ENCODE measurements at places on chromosomes 1 and 21.
A peak's percentile ranks its signal among the peaks of the same experiment; 100 is the strongest.

DNA sequence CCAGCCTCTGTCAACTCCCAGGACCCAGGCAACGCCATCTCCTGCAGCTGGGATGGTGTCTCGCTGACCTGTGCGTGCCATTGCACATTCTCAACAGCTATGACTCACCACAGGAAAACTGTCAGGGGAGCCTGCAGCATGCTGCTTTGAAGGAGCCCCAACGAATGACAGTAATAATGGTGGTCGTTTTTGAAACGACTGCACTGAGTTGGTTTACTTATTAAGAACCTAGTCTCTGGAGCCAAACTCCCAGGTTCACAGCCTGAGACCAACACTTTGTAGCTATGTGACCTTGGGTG, 21.6 kb downstream of the TCEA3 start:
- DNase-seq = peak; percentile 67

DNA sequence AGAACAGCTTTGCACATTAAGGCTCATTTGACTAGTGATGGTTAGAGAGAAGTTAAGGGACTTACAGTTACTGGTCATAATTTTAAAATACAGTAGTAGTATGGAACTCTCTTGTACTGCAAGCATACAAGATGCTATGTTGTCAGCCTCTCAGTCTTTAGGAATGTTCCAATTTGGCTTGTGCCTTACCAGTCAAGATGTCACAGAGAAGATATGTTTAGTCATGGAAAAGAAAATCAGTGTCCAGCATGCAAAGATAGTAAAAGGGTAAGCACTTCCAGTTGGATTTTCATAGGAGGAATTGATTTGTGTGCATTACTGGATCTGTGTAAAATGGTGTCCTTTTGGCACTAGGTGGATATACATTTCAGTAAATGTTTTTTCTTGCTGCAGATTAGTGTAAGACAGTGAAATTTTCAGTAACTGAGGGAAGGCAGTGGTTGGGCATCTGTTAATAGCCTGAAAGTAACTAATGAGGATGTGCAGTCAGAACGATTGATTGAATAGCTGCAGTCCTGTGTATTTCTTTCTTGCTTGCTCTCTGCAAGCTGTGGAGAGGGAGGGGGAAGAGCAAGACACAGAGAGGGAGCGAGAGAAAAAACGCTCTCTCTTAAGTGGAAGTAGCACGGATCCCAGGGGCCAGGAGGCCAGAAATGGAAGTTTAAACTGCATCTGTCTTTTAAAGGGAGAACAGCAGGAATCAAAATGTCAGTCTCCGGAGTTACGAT, 108.2 kb downstream of the CLEC20A start:
- DNase-seq = no peak

DNA sequence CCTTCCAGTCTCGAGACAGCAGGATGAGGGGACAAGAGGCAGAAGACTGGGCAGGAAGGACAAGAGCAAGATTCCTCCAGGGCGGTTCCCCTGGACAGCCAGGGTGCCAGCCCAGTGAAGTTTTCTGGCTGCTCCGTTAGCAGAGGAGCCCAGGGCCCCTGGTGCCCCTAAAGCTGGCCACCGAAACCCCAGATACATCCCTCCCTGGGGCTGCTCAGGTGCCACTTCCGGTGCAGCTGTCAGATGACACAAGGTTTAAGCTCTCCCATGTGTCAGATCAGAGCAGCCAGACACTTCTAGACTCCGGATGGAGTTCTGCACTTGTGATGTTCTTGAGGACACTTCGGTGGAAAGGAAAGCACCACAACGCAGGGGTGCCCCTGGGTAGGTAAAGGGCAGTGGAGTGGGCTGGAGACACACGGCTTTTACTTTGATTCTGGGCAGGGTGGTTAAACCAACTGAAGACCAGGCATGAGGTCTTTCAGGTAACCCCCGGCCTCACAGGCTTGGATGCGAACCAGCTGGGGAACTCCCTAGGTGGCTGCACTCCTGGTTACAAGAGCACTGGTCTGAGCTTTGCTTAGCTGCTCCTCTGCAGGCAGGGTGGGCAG, 85.7 kb downstream of the ITPKB start:
- DNase-seq = no peak

DNA sequence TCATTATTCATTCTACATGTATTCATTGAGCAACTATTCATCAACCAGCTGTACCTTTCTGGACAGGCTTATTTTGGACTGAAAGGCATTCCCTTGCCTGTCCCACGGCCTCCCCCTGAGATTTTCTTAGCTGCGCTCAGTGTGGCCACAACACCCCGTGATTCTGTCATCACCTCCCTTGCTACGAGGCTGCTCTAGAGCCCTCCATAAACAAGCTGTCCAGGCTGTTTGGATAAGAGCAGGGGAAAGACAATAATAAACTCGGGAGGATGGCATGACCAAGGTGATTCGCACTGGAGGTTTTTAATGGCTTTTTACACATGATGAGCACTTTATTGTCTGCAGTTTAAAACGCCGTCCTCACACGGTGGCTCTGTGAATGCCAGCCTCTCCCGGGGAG, 139.7 kb downstream of the ROR1 start:
- no peak for DNase-seq

DNA sequence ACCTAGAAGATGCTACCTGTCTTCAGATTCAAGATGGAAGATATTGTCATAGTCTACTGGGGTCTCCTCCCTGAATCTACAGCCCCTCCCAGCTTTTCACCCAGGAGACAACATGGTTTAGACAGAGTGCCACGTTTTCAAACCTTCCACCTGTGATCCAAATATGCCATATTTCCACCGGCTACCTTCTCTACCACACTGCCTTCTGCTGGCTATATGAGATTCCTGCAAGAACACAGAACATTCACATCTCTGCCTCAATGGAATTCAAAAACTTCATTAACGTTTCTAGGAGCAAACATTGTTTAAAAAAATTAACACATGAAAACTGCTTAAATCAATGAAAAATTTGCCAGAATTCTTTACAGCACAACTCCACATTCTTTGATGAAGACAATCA, 12.9 kb upstream of the LELP1 start:
- DNase-seq = peak; percentile 2

DNA sequence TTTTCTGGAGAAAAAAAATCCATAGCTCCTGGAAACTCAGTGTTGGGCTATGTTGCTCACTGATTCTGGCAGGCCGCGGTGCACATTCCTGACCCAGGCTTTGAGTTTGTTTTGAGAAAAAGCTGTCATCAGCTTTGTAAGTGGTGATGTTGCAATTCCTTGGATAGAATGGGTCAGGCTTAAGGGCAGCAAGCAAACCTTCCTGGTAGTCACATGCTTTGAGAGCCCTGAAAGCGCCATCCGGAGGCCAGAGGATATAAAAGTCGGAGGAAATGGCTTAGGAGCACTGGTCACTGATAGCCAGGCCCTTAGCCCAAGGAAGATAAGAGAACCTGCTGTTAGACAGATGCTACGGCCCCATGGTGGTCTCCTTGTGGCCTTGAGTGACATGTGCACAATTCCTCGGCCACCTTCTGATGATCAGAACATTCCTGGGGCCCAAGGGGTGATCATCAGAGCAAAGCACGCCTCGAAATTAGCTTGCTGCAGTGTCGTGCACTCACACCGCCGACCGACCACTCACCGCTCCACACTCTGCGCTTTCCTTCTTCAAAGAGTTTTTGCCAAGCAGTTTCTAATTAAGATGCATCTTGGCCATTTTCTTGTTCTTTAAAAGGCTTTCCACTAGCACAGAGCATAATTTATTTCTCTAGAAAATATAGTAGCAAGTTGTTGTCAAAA, 78.6 kb downstream of the MAN1C1 start:
- no peak for DNase-seq

- no peak for DNase-seq
Observed at GRCh38 chr1:22262583-22262982, 119.7 kb upstream of the WNT4 start.

DNA sequence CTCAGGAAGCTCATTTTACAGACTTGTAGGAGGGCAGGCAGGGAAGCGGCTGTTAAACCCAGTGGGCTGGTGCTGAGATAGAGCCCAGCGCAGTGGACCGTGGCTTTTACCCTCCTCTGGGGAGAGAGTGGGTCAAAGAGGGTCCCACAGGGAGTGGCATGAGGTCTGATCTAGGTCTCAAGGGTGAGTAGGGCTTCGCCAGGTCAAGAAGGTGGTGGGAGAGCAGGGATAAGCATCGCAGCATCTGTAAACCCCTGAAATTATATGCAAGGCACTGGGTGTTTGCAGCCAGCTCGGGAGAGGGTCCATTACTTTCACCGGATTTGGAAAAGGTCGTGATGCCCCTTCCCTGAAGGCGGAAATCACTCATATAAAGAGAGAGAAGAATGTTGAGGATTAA, 89.1 kb downstream of the ZSCAN20 start:
- DNase-seq = no peak

DNA sequence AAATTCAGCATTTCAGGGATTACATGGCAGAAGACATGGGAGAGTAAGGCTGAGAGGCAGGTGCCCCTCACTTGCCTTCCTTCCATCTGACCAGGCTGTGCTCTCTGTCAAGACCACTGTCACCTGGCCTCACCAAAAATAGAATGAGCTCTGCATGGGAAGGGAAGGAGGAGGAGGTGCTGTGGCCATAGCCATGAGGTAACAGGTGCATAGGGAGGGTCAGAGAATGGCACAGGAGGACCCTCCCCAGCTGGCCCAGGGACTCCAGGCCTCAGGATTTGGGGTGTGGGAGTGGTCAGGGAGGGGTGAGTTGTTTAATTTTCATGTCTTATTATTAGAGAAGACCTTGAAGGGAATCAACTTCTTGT, 192.3 kb downstream of the FCRL5 start:
- DNase-seq = no peak

GRCh38 chr1:18819986-18820790, 39.3 kb downstream of the TAS1R2 start:
- no peak for DNase-seq

GRCh38 chr1:71014178-71014579, 33.4 kb downstream of the PTGER3 start:
- no peak for DNase-seq

DNA sequence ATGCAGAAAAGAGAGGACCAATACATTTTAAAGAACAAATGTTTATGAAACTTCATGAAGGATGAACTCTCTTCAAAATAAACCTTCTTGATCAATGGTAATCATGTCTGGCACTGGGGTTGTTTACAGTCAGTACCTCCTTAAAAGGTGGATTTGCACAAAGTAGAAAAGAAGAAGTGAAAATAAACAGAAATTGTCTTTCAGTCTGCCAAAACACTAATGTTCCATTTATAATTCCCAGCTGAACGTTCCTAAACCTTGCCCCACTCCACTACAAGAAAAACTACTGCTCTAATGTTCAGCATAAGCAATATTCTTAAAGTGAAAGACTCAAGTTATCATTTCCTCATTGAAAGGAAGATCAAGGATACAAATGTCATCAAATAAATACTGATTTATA, 86.2 kb downstream of the EIF4G3 start:
- no peak for DNase-seq

DNA sequence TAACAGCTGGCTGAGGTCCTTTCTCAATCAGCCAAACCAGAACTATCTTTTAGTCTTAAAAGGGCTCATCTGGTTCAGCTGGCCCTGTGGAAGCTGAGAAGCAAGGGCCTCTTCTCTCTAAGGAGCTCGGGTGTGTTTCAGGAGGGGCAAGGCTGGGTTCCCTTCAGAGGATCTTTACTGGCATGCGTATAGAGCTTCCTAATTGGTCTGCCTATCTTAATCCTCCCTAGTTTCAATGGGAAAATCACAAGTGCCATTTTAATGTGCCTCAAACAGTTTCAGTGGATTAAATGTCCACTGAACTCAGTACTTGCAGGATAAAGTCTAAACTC, 81.5 kb upstream of the LBR start:
- DNase-seq = no peak

DNA sequence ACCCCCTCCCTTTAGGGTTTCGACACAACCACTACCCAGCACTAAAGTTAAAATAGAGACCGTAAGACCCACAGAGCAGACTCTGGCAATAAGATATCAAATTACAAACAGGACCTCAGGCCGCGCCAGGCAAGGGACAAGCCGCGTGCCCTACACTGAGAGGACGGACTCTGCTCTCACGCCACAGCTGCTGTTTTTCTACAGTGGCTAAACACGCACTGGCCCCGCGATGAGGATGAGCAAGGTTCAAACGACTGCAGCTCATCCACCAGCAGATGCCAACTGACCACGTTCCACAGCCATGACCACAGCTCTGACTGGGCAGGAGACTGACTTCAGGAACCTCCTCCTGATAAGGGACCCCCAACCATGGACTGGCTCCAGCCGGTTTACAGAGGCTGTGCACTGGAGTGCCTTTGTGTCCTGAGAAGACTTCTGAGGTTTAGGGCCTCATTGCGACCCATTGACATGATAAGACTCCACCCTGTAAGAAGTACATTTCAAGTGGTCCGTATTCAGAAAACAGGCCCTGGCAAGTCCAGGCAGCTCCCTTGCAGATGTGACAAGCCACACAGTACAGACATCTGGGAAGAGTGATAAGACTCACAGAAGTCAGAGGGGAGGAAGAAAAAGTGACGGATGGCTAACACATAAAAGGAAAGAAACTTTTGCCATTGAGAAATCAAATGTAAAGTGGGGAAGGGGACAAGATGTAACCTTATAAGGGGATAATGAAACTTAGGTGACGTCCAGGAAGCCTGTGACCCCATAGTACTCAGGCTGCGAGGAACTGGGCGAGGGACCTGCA, 1.5 kb upstream of the KRTAP10-6 start:
- DNase-seq = no peak

DNA sequence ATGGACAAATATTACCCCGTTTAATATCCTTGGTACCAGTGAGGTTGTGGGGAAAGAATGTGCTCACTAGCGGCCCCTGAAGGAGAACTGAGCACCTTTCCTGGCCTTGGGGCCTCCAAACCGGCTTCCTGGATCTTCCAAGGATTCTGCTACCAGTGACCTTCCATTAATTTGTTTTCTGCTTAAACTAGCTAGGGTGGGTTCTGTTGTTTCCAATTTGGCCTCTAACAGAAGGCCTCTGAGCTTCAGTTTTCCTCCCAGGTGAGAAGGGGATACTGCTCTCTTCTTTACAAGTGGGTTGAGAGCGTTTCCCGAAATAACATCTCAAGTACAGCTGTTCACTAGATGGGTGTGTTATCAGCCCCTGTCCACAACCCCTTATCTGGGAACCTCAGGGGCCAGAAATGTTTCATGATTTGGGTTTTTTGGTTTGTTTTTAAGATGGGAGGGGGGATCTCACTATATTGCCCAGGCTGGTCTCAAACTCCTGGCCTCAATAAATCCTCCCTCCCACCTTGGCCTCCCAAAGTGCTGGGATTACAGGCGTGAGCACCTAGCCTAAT, 16.9 kb upstream of the IFNGR2 start:
- DNase-seq = no peak

GRCh38 chr1:100397681-100398080, 45.4 kb downstream of the CDC14A start:
- no peak for DNase-seq

GRCh38 chr1:205568469-205569361, 63.1 kb downstream of the ELK4 start:
- no peak for DNase-seq

- no peak for DNase-seq
Observed at GRCh38 chr1:19430121-19431068, 54.9 kb downstream of the CAPZB start.

DNA sequence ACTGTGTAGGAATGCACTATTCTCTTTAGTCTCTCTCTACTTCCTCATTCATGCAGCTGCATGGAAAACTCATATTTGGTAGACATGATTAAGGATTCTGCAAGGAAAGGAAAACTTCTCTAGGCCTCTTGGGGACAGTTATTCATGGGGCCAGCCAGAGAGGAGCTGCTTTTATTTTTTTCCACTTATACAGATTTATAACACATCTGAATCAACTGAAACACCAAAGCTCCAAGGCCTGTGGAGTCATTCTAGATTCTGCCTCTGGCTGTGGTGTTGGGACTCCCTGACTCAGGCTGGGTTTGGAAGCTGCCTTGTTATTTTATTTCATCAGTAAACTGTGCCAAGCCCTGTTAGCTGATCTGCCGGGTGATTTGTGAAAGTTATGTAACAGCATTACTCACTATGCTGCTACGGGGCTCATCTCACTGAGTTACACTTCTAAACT, 83.9 kb upstream of the EDEM3 start:
- DNase-seq = no peak

Measured in SW 1271 (cell line).